ENCODE measurements at places on chromosomes 16 and 17.
A peak's percentile ranks its signal among the peaks of the same experiment; 100 is the strongest.

DNA sequence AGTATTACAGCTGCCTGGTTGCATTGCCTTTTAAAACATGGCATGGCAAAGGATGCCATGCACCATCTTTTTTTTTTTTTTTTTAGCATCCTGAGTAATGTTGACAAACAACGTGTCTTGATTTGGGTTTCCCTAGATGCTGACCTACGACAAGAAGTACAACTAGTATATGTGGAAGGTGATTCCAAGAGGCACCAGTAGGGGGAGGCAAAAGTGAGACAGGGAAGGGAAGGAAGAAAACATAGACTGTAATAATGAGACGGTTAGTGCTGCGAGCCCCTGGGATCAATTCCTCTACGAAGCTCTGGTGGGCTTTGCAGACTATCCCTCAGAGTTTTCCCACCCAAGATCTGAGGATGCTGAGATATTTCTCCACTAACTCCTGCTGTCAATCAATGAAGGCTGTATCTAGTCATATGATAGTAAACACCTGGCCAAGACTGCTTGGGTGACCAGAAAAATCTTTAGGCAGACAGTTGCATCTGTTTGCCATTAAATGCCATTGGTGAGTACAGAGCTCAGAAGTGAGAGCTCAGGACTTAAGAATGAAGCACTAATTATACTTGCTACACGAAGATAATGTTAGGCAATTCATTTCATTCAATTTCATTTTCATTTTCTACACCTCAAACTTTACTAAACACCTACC is 458.6 kb upstream of the GOT2 start:
- no peak for DNase-seq

DNA sequence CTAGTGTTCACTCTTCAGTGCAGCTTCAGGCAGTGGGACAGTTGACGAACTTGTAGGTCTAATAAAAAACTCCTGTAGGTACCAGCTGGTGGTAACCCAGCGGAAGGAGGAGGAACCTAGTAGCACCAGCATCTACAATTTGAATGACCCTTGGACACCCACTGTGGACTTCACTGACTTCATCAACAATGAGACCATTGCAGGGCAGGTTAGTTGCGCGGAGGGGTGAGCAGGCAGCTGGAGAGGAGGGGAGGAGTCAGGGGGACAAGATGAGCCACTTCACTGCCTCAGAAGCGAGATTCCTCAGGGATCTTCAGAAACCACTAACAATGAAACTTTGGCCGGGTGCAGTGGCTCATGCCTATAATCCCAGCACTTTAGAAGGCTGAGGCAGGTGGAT is 22.3 kb downstream of the AOC3 start:
- no peak for DNase-seq

GRCh38 chr16:82031116-82032084 is 3.7 kb upstream of the HSD17B2 start:
- peak; percentile 69 for DNase-seq

GRCh38 chr17:49987290-49987585 is 7.8 kb downstream of the DLX3 start:
- no peak for DNase-seq

DNA sequence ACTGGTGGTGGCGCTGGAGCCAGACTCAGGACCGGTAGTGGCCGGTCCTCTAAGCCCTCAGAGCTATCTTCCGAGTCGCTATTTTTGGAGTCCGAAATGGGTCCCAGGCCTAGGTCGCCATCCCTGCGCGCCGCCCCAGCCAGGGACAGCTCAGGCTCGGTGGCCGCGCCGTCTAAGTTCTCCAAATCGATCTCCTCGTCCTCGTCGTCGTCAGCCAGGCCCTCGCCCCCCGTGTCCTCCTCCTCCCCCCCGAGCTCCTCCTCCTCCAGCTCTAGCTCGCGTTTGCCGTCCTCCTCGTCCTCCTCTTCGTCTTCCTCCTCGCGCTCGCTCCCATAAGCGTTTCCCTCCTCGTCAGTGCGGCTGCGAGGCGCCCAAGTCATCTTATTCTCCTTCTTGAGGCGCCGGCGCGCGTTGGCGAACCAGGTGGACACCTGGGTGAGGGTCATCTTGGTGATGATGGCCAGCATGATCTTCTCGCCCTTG is 1.6 kb downstream of the IRX3 start:
- peak; percentile 51 for DNase-seq

DNA sequence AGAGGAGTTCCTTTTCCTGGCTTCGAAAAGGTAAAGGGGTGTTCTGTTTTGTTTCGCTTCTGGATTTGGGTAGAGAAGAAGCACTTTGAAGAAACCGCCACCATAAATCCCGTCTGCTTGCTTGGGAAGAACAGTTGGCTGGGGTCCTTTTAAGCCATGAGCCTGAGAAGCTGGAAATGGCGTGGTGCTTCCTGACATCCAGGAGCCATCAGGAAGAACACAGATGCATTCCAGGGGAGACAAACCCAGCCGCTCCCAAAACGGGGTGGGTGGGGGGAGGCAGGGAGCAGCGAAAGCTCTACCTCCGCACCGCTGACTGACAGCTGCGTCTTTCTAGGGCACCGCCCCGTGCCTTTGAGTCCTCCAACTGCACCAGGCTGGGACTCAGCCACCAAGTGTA is 91.6 kb downstream of the ZDHHC7 start:
- no peak for DNase-seq

DNA sequence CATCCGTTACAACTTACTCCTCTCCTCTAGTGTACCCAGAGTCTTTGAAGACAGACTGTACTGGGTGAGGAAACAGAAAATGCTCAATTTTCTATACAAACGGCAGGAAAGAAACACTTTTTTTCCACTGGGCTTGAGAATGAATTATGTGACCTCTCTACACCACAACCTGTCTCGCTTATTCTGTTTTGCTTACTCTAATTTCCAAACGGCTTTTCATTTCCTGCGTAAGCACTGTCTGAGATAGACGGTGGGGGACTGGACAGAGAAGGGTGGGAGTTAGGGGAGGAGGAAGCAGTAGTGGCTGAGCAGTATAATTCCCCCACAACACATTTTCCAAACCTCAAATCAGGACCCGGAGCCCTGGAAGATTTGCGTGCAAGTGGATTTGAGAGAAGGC is 191.4 kb upstream of the SDK2 start:
- no peak for DNase-seq

GRCh38 chr17:2903193-2903974 is 107.1 kb downstream of the RAP1GAP2 start:
- no peak for DNase-seq

DNA sequence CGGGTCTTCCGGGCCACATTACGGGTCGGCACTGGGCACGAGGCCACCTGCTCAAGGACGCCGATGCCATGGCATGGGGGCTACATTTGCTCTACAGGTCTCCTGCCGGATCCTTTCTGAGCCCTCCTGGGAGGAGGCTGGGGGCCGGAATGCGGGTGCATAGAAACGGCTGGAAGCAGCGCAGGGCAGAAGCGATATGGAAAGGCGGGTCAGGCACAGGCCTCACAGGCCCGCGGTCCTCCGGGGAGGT is 28.4 kb downstream of the AXIN1 start:
- no peak for DNase-seq

GRCh38 chr16:66610111-66610820 is 5.8 kb downstream of the CMTM3 start:
- DNase-seq, result no peak

DNA sequence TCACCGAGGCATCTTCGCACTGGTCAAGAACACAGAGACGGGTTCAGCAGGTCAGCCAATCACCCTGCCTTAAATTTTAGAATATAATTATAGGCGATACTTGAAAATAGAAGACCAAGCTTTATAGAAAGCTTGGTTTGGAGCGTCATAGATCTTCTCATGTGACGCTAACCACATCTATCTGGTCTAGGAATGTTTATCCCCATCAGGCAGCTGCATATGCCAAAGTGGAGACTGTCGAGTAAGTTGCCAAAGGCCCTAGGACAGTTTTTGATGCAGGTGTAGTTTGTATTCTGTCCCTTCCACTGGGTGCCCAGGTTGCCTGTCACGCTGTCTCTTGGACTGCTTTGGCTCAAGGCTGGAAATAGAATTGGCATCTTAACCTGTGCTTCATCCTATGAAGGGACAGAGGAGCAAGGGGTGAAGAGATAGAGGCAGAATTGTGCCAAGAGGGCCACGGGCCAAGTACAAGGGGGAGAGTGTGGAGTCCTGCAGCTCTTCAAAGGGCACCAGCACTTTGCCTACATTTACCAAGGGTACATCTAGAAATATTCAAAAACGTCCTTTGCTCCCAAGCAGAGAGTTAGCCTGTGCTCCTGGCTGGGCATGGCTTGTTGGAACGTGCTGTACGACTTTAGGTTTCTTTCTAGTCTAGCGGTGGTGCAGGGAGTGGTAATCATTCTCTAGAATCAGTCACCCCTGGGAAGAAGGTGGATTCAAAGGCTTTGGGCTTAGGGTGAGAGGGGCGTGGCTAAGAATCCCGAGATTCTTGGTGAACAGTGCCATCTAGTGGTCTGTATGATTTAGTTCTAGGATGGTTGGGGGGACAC is 5.3 kb upstream of the WIPI1 start:
- peak; percentile 62 for DNase-seq

- DNase-seq, result peak; percentile 70
These were observed 6.8 kb upstream of the KRTAP17-1 start for GRCh38 chr17:41322094-41322902.

DNA sequence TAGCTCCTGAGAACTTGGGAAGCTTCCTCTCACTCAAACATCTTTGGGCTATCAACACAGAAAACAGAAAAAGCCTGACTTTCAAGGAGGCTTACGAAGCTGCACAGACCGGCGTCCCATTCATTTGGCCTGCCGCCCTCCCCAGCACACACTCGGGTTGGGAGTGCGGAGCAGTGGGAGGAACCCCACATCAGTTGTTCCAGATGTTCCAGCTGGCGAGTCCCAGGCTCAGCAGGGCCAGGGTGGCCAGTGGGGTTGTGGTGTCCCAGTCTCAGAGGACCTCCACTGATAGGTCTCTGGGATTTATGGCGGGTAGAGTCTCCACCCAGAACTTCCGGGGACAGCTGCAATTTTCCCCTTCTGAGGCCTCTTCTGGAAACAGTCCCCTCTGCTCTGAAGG is 43.1 kb upstream of the DLX4 start:
- no peak for DNase-seq

DNA sequence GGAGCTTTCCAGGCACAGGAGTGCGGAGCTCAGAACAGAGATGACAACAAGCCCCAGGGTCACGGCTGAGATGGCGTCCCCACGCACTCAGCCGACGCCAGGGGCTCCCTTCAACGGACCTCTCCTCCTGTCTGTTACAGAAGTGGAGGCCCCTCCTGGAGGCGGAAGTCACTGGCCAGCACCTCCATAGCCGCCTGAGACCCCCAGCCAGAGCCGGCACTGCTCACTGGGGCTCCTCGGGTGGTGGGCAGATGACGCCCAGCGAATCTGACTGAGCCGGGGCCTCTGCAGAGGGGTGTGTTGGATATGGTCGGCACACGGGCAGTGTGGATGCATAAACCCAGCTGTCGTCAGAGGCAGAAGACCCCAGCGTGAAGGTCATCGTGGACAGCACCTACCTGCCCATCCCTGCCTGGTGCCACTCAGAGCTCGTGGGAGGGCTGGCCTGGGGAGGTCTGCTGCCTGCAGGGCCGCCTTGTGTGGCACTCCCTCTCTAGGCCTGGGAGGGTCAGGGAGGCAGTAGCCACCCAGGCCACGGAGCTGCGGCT is 20.0 kb downstream of the NDUFAF8 start:
- no peak for DNase-seq

- no peak for DNase-seq
These were observed 101.6 kb downstream of the PRKCA start for GRCh38 chr17:66403846-66404556.

GRCh38 chr17:77002103-77003045 is 134.2 kb downstream of the MGAT5B start:
- peak; percentile 61 for DNase-seq

- DNase-seq, result no peak
These were observed 1726.8 kb downstream of the TP53TG3F start for GRCh38 chr16:35186045-35186759.

DNA sequence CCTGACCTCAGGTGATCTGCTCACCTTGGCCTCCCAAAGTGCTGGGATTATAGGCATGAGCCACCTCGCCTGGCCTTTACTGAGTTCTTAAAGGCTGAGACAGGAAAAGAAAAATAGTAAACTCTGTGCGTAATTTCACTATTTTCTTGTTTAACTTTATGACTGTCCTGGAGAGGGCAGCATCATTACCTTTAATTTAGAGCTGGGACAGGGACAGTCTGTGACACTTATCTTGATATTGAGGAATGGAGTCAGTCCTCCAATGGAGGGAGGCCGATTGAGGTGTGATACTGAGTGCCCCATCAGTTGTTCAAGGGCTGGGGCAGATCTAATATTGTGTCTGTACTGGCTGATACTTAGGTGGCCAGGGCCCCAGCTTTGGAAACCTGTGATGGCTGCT is 21.5 kb upstream of the SPN start:
- DNase-seq, result no peak

- no peak for DNase-seq
These were observed 53.5 kb upstream of the AKTIP start for GRCh38 chr16:53556521-53556920.

GRCh38 chr17:28728364-28729200 is at the start of gene NEK8:
Gene NEK8 (plus strand): TSS chr17:28728788. CDS start chr17:28728814, 26 bp downstream.
- peak; percentile 88 for DNase-seq

GRCh38 chr17:58219789-58220183 is 731 bp upstream of the MKS1 start:
- DNase-seq, result no peak

DNA sequence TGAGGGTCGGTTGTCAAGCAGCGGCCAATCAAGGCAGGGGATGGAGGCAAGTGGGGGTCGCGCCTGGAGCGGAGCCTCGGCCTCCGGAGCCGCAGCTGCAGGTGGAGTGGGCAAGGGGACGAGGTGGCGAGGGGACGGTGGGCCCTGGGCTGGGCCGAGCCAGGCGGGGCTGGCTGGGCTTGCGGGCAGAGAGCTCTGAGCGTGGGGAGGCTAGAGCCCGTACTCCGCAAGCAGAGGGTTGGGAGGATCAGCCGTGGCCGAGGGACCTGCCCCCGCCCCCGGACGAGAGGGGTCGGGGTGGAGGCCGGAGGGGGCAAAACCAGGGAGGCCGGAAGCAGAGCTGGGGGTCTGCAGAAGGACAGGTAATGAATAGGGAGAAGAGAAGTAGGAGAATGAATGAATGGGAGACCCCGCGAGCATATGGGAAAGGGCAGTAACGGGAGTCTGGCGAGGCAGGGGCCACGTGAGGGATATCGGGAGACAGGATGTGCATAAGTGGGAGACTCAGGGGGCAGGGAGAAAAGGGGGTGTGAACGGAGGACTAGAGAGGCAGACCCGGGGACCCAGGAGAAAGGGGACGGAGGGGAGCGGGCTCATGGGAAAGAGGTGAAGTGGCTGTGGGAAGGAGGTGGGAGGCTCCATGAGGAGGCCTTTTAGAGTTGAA is at the start of gene KATNB1:
Gene KATNB1, plus strand, starts transcription at position 16 of the 664 bp plus-strand sequence. CDS start 1,474 bp downstream, outside the sequence.
- no peak for DNase-seq

All from foreskin keratinocyte (primary cell).